Dermis microvascular lymphatic vessel endothelial cell (primary cell): ENCODE measurements at places on chromosomes 16 and 17. TPM values are rescaled to one million over a fixed set of nuclear protein-coding genes. Genes with fewer than 3 reads are reported as not detected.

DNA sequence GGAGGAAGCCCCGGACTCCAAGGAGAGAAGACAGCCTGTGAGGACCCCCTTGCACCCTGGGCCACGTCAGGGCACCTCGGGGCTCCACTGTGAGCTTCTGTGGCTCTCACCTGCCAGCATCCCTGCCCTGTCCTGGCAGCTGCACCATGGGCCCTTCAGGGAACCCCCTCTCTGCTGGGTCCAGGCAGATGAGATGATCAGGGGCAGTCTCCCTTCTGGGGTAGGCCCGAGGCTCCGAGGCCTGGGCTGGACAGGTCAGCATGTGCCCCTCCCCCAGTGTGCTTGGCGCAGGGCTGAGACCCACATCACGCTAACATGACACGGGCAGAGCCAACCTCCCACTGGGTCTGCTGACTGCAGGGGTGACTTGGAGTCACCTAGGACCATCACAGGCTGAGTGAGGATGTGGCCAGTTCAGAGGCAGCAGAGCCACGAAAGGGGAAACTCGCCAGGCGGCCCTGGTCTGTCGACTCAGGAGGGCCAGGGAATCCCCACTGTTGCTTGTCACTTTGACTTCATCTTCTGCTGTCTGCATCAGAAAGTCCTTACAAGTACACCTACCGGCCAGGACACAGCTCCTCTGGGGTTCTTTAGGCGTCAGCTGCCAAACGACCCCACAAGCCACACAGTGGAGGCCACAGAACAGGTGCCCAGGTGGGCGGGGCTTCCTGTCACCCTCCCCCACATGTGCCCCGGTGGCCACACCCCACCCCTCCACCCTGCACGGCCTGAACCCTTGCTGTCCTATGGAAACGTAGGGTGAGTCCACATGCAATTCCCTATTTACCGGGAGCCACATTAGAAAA, 2.2 kb downstream of the GALNS start:
- DNase-seq: no peak

DNA sequence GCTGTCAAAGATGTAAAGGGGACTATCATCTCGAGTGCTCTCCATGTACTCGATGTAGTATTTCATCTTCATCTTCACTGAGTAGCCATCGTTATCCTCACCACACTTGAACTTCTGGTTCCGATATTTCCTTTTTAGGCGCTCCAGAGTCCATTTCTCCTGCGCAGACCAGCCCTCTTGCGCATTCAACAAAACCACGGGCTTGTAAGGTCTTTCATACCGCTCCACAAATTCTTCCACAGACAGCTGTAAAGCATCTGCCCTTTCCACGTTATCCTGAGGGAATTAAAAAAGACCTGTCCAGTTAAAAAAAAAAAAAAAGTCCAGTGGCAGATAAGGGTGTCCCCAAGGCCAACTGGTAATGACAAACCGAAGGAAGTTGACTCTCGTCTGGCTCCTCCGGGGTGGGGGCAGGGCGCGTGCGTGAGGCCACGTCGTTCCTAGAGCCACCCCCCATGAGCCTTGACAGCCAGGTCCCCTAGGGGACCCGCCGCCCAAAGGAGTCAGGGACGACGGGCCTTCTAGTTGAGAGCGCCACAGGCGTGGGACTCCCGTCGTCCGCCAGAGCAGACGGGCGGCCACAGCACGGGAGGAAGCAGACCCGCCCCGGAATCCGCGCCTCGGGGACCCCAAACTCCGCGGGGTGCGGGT, 701 bp downstream of the JMJD6 start:
- peak; percentile 56 for DNase-seq

GRCh38 chr16:65773301-65773874, 593.1 kb upstream of the CDH5 start:
- no peak for DNase-seq

DNA sequence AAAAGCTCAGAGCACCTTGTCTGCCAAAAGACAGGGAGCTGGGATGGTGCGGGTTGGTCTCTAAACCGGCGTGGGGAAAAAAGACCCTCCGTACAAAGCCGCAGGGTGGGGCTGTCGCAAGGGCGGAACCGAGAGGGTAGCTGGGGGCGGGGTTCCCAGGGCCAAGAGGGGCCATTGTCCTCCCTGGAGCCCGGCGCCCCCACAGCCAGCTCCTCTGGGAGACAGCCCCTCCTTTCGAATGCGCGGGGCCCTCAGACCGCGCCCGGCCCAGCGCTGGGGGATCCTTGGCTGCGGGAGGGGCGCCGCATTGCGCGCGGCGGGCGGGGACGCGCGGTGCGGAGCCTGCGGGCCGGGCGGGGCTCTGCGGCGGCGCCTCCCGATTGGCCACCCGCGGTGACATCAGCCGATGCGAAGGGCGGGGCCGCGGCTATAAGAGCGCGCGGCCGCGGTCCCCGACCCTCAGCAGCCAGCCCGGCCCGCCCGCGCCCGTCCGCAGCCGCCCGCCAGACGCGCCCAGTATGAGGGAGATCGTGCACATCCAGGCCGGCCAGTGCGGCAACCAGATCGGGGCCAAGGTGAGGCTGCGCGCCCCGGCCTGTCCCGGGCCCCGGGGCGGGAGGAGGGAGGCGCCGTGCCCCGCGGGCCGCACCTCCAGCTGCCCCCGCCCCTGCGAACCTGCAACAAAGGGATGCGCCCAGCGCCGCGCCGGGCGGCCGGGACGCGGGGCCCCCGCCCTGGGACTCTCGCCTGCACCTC, at the start of gene TUBB3:
TUBB3 (plus strand) TSS at position 459 of the 756 bp plus-strand sequence; CDS start at position 519, 60 bp downstream.
- no peak for DNase-seq

GRCh38 chr16:4416200-4417032, at the start of gene CORO7:
Gene CORO7 (minus strand): TSS chr16:4416596. CDS start chr16:4416518, 78 bp downstream.
- peak; percentile 68 for DNase-seq

DNA sequence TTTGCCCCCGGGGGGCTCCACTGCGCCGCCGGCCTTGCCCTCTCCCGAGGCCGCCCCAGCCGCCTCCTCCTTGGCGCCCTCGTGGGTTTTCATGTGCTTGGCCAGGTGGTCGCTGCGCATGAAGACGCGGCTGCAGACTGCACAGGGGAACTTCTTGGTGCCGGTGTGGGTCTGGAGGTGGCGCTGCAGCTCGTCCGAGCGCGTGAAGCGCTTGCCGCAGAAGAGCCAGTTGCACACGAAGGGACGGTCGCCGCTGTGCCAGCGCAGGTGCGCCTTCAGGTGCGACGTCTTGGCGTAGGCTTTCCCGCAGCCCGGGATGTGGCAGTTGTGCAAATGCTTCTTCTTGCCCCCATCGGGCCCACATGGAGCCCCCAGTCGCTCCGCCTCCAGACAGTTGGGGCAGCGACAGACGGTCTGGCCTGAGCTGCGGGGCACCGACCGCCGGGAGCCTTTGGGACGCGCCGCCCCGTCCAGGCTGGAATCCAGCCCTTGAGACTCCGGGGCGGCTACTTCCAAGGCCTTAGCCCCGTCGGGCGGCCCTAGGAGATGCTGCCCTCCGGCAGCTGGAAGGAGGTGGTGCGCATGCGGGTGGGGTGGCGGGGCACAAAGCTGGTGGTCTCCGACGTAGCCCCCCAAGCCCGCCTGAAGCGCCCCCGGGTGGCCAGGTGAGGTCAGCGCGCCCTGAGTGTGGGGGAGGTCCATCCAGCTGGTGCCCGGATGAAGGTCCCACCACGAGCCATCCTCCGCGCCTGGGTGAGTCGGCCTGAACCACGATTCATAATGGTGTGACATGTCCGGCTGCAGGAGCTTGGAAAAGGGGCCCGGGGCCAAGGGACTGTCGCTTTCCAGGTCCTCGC, 3.4 kb downstream of the SP6 start:
- DNase-seq: no peak

DNA sequence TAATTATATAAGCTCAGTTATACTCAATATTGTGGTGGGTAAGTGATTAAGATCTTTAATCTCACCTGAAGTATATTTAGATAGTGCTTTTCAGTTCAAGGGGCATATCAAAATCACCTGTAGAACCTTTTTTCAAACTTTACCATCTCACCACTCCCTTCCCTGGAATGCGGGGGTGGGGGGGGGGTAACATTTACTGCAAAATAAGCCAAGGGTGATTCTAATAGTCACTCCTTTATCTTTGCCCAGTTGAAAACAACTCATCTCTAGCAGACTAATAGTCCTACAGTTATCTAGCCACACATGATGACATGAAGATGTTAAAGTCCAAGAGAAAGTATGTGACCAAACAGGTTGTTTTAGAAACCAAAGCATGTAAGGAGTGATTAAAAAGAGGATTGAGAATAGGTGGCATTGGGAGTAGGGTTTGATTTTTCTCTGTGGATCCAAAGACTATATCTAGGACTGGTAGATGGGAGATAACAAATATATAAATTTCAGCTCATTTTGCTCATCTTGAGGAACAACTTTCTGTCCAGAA, 21.5 kb downstream of the LPCAT2 start:
- no peak for DNase-seq

GRCh38 chr17:5820721-5821456, 236.6 kb upstream of the NLRP1 start:
- DNase-seq: no peak

DNA sequence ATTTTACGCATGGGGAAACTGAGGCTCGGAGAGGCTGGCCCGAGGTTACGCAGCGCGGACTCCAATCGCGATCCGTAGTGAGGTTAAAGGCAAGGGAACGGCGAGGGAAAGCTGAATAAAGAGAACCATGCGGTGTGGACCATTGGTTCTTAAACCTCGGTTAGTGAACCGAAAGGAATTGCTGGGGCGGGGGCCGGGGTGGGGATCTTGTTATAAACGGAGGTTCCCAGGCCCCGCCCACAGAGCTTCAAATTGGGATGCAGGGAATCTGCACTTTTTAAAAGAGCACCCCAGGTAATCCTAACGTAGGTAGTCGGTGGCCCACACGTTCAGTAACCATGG, 524 bp downstream of the IQCK start:
- no peak for DNase-seq

- no peak for DNase-seq
Observed at GRCh38 chr16:20004931-20005330, 68.8 kb downstream of the GPR139 start.

GRCh38 chr16:77675464-77676324, 46.6 kb upstream of the NUDT7 start:
- peak; percentile 68 for DNase-seq

DNA sequence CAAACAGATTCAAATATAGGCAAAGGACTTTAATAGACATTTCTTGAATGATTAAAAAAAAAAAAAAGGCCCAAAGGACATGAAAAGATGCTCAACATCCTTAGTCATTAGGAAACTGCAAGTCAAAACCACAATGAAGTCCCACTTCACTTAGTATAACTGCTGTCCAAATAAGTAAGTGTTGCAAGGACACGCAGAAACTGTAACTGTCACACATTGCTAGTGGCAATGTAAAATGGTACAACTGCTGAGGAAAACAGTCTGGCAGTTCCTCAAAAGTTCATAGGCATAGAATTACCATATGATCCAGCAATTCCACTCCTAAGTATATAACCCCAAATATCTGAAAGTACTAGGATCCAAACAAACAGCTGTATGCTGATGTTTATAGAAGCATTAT, 112.7 kb downstream of the BRIP1 start:
- no peak for DNase-seq

TEX2 gene
- 20.2 and 29.2 TPM in 2 replicates for total RNA-seq

CLDN6 gene
- not detected in 2 replicates for total RNA-seq

KRT39 gene
- total RNA-seq: not detected in 2 replicates
